CD4-positive, alpha-beta T cell treated with Interleukin-15 for 4 hours (primary cell): ENCODE measurements at places on chromosomes 1 and 21.

DNA sequence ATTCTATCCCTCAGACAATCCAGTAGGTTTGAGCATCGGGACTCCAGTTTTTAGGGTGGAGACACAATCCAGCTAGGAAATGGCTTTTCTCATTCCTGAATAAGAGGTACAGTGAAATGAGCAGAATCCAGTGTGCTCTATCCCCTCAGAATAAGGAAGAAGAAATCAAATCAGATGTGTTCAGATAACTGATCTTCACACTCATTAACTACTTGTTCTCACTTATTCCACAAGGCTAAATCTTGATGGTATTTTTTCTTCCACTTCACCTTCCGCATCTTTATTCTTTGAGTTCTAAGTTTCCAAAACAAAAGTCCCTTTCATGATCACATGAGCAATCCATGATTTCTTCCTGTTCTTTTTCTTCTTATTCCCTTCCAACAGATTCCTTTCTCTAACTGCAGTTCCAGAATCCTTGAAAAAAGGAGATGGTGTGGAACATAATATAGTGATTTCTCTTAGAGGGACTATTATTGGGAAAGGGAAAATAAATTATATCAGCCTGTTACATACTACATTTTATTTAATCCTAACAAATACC, 1.7 kb downstream of the SYT11 start:
- DNase-seq: no peak

DNA sequence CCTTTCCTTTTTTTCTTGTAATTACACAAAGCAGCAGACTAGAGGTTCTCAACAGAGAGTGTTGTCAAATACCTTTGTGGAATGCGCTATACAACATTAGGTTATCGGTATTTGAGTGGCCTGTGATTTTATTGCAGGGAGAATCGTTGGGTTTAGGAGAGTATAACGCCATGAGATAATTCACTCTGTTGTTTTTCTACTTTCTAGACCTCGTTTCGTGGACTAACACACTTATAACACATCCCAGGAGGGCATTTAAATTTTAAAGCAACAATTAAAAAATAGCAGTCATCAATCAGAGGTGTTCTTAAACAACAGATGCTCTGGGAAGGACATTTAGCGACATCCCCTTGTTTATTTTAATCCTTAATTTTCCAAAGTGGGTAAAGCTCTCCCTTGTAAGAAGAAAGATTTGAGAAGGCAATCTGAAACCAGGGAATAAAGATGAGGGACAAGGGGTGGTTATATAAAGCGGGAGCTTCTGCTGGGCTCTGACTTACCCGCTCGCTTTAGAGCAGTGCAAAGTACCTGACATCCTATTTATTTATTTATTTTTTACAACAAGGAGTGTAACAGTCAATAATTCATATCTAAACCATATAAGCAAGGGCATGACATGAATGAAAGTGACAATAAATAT, 4.9 kb downstream of the PBX1 start:
- DNase-seq: no peak

- DNase-seq: no peak
These were observed 33.5 kb downstream of the CFAP57 start for GRCh38 chr1:43205671-43206070.

DNA sequence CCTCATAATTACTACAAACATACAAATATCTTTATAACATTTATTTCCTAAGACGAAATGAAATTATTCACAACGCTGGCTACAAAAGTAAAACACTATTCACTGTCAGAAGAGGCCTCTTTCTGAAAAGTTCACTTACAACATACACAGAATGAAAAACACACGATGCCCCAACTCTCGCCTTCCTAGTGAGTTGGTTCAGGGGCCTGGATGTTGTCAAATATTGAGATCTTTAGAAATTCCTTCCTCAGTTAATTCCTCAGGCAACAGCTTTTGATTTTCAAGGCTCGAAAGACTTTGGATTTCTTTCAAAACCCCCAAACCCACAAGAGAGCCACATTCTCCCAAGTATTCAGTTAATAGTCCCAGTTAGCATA, 14.2 kb upstream of the KCNE1 start:
- DNase-seq: no peak

GRCh38 chr21:46254208-46254975, 25.8 kb upstream of the LSS start:
- no peak for DNase-seq

DNA sequence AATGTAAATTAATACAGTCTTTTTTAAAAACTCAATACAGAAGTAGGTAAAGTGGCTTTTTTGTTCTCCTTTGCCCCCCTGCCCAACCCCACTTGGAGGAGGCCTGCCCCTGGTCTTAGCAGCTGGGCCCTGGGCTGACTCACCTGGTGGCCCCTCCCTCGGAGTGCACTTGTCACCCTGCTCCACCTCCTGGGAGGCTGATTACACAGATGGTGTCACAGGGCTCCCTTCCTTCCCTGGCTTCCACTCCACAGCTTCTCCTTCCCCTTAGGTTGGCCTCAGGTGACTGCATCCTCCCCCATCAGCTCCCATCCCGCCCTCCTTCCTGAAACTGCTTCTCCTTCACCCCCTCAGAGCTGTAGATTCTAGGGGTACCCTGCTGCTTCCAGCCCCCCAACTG, 11.7 kb upstream of the CAPN9 start:
- no peak for DNase-seq

DNA sequence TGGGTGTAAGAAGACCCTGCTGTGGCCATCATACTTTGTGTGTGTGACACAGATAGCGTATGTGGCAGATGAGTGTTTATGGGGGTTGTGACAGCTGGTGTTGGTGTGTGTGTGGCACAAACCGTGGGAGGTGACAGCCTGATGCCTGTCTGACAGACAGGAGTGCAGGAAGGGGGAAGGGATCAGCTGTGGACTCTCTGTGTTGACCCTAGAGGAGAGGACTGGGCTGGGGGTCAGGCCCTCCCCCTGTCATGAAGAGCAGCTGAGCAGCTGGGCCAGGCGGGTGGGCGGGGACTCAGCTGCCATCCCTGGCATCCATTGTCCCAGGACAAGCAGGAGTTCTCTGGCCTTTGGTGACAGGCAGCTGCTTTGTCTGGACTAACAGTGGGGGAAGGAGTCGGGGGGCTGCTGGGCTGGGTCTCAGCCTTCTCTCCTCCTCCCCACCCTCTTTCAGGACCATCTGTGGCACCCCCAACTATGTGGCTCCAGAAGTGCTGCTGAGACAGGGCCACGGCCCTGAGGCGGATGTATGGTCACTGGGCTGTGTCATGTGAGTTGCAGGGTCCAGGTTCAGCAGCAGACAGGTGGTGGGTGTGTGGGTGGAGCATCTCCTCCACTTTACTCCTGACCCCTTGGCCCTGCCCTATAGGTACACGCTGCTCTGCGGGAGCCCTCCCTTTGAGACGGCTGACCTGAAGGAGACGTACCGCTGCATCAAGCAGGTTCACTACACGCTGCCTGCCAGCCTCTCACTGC, 2.3 kb downstream of the PLK3 start:
- DNase-seq: no peak

DNA sequence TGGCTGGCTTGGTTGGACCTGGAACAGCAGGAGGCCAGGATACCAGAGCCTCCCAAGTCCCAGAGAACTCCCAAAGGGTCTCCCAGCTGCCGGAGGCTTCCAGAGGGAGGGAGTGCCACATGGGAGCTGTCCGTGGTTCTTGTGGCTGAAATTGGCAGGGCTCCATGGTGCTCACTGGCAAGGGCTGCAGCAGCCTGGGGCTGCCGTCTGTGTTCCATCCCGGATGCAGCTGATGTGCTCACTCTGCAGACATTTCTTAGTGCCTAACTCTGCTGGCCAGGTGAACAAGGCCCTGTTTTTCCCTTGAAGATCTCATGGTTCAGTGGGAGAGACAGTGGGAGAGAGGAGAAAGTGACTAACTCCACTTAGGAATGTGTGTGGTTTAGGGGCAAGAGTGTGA, 261.1 kb downstream of the CAMTA1 start:
- no peak for DNase-seq
